ENCODE measurements at places on chromosomes 12 and 14.

DNA sequence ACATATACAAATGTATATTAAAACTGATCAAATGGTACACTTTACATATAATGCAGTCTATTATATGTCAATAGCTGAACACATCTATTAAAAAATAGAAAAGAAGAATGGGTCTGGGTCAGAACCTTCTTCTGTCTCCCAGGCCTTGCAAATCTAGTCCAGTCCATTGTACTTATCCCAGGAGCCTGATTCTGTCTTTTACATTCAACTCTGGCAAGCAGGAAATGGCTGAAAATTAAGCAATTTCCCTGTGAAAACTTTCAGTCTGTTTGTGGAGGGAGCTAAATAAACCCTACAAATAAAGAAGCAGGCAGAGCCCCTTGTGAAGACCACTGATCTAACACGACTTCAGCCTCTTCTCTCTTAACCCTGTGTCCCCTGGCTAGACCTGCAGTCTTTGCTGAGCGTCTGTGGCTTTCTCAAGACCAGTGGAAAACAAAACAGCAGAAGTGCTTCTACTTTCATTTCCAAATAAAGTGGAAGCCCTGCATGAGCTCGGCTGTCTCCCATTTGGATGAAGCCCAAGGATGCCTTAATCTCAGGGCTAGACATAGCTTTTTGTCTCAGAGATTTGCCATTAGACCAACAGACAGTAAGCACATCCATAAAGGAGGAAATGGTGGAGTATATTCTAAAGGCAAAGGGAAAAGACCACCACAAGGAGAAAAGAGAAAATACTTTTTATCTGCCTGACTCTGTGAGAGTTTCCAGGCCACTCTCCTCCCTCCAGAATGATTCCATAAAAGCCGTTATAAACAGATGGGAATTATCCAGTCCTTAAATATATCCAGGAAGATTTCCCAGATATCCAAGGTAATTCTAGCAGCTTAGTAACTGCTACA lies 48.2 kb downstream of the CRACR2A start:
- DNase-seq = no peak

DNA sequence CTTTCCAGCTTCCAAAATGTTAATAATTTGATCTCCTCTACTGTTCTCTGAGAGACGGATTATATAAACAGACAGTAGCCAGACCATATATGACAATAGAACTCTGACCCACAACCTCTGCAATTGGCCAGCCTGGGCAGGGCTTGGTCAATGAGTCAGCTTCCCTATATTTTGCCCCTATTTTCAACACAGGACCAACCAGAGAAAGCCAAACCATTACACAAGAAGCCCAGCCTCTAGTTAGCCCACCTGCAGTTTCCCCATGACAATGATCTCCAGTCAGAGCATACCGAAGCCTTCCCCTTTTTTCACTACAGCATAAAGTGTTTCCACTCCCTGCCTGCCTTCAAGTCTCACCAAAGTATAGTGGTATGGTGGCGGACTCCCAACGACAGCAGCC lies 7.6 kb upstream of the EXD2 start:
- DNase-seq = no peak

- DNase-seq = no peak
Measured at GRCh38 chr12:132583411-132583710, 27.0 kb downstream of the LRCOL1 start.

DNA sequence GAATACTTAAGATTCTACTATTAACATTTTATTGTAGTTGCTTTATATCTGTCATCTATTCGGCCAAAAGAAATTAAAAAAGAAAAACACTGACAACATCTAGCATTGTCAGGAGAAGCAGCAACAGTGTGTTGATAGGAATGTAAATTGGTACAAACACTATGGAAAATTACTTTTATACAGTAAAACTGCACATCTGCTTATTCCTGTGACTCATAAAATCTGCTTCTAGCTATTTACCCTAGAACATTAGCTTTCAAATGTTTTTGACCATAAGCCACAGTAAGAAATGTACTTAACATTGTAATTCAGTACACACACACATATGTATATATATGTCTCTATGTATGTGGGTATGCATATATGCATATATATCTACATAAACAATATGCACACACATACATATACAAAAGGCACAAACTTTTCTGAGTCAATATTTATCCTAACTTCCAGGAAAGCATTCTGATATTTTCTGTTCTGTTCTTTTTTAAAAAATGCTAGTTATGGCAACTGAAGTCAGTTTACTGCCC lies 278.9 kb upstream of the GARIN2 start:
- DNase-seq = no peak

GRCh38 chr14:86838363-86838762 lies 1154.6 kb downstream of the GALC start:
- no peak for DNase-seq

DNA sequence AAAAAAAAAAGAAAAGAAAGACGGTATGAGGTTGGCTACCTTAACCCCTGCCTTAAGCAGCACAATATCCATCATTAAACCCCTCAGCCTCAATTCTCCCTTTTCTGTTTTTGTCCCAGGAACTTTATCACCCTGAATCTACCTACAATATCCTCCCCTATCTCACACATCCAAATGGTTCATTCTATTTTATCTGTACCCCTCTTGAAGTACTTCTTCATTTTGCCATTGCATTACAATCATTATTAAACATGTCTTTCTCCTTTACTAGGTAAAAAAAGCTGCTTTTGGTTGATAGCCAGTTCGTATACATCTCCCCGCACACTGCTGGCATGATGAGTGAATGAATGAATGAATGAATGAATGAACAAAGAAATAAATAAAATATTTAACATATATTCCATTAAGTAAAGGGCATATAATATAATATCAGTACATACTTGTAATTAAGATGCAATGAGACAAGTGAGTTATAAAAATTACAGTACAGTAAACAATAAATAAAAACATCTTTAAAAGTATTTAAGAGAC lies 364 bp upstream of the GPR65 start:
- DNase-seq = no peak

- no peak for DNase-seq
Measured at GRCh38 chr12:79891506-79892162, 43.3 kb downstream of the PPP1R12A start.

Measured in putamen (tissue), 1 donor.